CD4-positive, CD25-positive, alpha-beta regulatory T cell (primary cell): ENCODE measurements at places on chromosomes 2 and 18. TPM values are rescaled to one million over a fixed set of nuclear protein-coding genes. Genes with fewer than 3 reads are reported as not detected.

RAX gene
- polyA plus RNA-seq: not detected

CHST9 gene
- not detected for polyA plus RNA-seq

TDRD15 gene
- not detected for polyA plus RNA-seq

NDUFV2 gene
- 221 TPM for polyA plus RNA-seq

KATNAL2 gene
- polyA plus RNA-seq: 0.51 TPM

WDR7 gene
- 31.0 TPM for polyA plus RNA-seq

OTOS gene
- polyA plus RNA-seq: not detected

CFC1 gene
- not detected for polyA plus RNA-seq

SLC16A14 gene
- not detected for polyA plus RNA-seq

ARHGAP28 gene
- polyA plus RNA-seq: not detected

FAHD2B gene
- 12.9 TPM for polyA plus RNA-seq

ACADL gene
- not detected for polyA plus RNA-seq

SLC5A7 gene
- polyA plus RNA-seq: not detected

PXDN gene
- not detected for polyA plus RNA-seq

GEN1 gene
- 1.1 TPM for polyA plus RNA-seq

ANKRD29 gene
- not detected for polyA plus RNA-seq
